ENCODE measurements at places on chromosomes 4 and X.

DNA sequence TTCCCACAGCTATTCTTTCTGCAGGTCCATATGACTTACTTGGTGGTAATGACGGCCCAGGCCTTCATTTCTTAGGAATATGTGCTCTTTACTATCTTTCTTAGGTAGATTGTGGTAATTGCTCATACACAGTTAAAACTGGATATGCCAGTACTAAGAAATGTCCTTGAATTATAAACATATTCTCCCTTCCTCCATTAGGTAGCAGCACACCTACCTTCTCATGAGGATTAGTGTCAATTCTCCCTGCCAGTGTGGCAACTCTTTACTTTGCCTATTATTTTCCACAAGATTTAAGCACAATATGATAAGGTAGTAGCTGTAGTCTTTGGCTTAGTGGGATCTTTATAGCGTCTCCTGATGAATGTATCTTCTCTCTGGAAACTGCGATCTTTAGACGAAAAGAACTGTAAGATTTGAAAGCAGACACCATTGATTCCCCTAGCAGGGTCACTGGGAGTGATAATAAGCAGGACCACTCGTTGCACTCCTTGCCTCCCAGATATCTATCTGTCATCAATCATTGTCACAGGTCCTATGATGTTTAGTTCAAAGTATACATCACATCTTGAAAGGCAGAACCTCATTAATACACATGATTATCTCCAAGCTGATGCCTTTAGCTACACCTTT lies 1240.7 kb downstream of the C4orf33 start:
- DNase-seq = no peak

- no peak for DNase-seq
Observed at GRCh38 chrX:54442790-54443189, 2.6 kb downstream of the TSR2 start.

DNA sequence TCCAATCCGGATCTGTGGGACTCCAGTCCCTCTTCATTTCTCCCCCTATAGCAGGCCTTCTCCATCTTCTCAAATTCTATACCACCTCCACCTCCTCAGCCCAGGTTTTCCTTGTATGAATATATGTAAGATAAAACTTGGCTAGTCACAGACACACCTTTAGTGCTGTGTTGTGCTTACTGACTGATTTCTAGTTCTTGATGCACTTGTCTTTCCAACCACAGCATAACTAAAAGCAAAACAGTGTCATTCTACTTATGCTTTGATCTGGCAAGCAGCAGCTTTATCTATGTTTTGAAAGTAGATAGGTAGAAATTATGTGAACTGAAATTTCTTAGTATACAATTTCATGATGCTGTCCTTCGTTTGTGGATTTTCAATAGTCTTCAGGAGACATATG lies 47.5 kb downstream of the CCNI start:
- DNase-seq = no peak

GRCh38 chrX:2710041-2710840 lies 19.1 kb downstream of the CD99 start:
- DNase-seq = no peak

DNA sequence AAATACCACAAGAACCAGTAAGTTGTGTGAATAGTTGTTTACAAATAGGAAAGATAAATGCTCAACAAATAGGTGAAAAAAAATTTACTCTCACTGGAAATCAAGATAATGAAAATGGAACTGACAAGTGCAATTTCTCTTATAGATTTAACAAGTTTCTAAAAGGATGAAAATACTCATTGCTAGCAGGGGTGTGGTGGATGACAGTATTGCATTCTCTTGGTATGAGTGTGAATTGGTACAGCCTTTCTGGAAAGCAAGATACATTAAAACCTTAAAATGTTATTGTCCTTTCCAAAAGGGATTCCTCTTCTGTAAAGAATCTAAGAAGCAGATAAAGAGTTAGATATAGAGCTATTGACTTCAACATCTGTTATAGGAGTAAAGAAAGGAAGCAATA lies 240.0 kb upstream of the RPS6KA3 start:
- DNase-seq = no peak

DNA sequence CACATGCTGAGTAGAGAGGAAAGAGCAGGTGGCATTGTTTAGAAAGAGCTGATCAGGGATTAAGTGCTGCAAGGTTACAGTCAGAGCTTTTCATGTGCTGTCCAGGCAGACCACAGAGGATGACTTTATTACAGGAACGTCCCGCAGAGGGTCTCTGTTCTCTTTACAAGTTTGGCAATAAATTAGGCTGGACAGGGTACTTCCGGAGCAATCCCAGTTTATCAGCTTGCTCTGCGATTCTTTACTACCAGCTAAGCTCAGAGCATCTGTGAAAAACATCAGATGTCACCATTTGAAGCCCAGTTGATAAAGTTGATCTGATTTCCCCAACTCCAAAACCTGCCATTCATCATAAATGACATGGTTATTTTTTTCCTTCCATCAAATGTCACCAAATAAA lies 633.1 kb downstream of the NLGN4X start:
- DNase-seq = no peak

DNA sequence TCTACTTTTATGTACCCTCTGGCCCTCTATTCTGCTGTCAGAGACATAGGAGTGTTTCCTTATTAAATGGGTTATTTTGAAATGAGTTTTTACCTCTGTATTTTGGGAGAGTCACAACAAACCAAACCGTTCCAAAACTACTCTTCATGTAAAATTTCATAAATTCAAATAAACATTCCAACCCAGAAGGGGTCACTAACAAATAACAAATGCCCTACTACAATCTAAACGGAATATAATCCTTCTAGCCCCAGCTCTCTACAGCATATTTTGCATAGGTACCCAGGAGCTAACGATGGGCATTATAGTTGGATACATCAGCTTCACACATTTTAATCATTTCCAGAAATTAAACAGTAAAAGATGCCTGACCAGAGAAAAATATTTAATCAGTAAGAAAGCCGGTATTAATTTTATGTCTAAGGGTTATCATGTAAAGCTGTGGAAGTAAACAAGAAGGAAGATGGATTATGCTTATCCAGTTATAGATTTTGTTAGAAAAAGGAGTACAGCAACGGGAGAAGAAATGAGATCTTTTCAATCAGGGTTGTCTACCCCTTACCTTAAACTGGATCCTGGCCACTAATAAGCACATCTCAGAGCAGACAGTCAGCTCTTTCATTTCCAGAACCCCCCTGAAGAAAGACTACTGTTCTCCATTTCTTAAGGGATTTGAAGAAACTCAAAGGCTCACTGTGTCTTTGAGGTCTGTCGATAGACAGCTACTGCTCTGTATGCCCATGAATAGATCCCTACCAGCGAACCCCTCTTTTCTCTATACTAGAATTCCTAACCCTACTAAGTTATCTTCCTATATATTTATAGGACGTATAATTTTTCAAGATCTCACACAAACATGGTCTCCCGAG lies 1.2 kb downstream of the UGDH start:
- no peak for DNase-seq

DNA sequence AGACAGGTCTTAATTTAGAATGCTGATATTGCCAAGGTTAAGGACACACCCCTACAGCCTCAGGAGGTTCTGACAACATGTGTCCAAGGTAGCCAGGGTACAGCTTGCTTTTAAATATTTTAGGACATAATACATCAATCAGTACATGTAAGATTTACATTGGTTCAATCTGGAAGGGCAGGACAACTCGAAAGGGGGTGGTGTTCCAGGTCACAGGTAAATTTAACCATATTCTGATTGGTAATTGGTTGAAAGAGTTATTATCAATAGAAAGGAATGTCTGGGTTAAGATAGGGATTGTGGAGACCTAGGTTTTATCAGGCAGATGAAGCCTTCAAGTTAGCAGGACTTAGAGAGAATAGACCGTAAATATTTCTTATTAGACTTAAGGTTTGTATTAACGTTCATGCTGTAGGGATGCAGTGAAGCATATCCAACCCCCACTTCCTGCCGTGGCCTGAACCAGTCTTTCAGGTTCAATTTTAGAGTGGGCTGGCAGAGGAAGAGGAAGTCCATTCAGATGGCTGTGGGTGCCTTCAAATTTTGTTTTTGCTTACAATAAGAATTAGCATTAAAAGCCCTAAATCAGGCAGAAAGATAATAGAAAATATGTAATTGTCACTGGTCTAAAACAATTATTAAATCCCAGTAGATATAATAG lies 136.5 kb upstream of the GALNTL6 start:
- DNase-seq = no peak

DNA sequence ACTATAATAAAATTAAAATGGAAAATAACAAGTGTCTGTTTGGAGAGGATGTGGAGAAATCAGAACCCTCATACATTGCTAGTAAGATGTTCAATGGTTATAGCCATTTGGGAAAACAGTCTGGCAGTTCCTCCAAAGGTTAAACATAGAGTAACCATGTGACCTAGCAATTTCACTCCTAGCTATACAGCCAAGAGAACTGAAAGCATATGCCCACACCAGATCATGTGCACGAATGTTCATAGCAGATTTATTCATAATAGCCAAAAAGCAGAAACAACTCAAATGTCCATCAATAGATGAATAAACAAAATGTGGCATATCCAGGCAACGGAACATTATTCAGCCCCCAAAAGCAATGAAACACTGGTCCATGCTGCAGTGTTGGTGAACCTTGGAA lies 9.4 kb upstream of the CCNQ start:
- no peak for DNase-seq

- DNase-seq = no peak
Observed at GRCh38 chr4:114857831-114858230, 255.6 kb downstream of the NDST4 start.

GRCh38 chr4:99825272-99825671 lies 8.6 kb downstream of the DAPP1 start:
- DNase-seq = no peak

GRCh38 chr4:79247695-79248394 lies 78.0 kb downstream of the NAA11 start:
- DNase-seq = no peak

GRCh38 chrX:133661962-133662839 lies 246.9 kb upstream of the GPC4 start:
- DNase-seq = no peak

DNA sequence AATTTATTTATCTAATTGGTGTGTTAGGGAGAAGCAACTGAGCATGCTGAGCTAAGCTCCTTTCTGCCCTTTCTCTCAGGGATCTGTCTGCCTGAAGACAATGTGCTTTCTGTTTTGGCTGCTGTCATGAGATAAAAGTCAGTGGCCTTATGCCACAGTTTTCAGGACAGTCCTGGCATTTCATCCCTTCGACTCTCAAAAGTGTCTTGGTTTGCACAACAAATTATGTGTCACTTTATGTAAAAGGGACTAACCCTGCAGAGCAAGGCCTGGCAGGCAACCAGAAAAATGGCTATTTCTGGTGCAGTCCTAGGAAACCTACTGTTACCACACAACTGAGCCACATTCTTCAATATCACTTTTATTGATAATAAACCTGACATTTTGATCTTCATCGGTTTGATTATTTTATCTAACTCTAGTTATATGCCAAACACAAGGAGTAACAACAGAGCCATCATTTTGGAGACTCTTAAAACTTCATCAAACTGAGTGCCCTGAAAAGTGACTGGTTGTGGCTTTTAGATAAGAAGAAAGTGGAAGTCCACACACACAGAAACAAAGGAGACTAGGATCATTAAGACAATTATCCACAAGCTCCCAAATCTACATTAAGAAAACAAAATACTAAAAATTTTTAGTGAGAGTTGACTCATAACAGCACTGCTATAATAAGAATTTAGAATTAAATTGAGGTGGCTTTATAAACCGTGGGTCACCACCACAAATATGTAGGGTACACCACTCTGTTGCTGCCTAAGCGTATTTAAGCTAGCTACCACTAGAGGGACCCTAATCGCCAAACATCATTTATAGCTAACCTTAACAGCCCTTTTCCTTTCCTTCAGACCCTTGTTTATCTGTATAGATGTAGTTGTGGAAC lies 95.9 kb upstream of the PTPN13 start:
- no peak for DNase-seq

- no peak for DNase-seq
Observed at GRCh38 chrX:10159145-10159468, 2.3 kb downstream of the CLCN4 start.

GRCh38 chr4:113878668-113879067 lies 100.8 kb downstream of the ARSJ start:
- no peak for DNase-seq

GRCh38 chrX:1316527-1316926 lies 20.1 kb upstream of the IL3RA start:
- DNase-seq = no peak

DNA sequence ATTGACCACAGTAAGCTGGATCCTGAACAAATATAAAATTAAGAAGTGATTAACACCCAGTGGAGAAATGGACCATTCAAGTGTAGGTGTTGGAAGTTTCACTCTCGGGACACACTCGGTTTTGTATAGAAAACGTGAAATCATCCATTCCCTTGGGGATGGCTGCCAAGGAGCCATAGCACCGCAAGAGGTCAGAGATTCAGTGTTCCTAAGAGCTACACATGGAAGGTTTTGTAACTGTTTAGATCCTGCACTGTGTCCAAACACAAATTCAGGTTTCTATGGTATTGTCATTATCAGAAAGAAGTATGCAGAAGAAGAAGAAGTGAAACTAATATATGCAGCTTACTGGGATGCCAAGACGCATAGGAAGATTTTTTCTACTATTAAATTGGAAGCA lies 281.0 kb downstream of the LDB2 start:
- no peak for DNase-seq

DNA sequence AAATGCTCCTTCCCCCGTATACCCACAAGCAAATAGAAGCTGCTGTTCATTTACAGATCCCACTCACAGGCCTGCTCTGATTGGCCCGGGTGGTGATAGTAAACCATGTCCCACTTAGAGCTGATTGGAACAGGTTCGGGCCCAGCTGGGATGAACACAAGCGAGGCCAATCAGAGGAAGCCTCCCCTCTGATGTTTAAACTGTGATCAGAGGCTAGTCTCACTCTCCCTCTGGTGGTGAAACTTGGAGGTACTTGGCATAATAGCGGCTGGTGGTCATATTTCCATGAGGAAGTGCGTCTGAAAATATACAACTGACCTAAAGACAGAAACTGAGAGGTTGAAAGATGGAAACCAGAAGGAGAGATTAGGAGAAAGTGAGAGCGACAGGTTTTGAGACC lies 51.5 kb upstream of the TRPC3 start:
- DNase-seq = no peak

DNA sequence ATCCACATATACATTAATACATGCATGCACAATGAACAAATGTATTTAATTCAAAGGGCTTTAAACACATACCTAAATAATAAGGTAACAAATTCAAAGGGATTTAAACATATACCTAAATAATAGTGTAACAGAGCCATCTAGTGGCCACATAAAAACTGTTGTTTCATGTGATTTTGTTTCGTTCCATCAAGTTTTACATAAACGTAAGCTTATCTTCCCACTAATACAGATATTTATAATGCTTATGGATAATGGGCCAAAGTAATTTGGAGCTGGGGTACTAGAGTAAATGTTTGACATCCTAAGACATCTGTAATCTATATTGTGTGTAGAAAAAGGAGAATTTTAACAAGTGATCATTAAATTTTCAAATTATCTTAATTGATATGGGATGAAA lies 82.3 kb downstream of the PRSS12 start:
- no peak for DNase-seq

- DNase-seq = no peak
Observed at GRCh38 chr4:30801876-30802275, 81.7 kb downstream of the PCDH7 start.

- no peak for DNase-seq
Observed at GRCh38 chr4:137623013-137623412, 90.7 kb upstream of the PCDH18 start.
